Naive thymus-derived CD8-positive, alpha-beta T cell (primary cell): ENCODE measurements at places on chromosomes 1 and 21. TPM values are rescaled to one million over a fixed set of nuclear protein-coding genes. Genes with fewer than 3 reads are reported as not detected.

Gene BMP8B
- total RNA-seq = 0.41 TPM

Gene CTSK
- total RNA-seq = 11.1 TPM

Gene NTNG1
- not detected for total RNA-seq

Gene ENAH
- total RNA-seq = 0.27 TPM

Gene LYPD8
- not detected for total RNA-seq

Gene RPF1
- 52.4 TPM for total RNA-seq

Gene RNF186
- not detected for total RNA-seq

Gene TBX19
- 3.1 TPM for total RNA-seq

Gene CLDN14
- not detected for total RNA-seq

Gene SLAMF7
- total RNA-seq = 6.2 TPM

Gene TNFSF4
- total RNA-seq = 2.3 TPM

Gene FNDC10
- 3.8 TPM for total RNA-seq

Gene B3GALT5
- total RNA-seq = not detected

Gene GPR3
- total RNA-seq = not detected

Gene SPRR2G
- not detected for total RNA-seq

Gene FAM3B
- total RNA-seq = not detected

Gene CELA2B
- total RNA-seq = not detected

Gene PPIAL4G
- total RNA-seq = 3.0 TPM

Gene PLA2G2D
- total RNA-seq = not detected

Gene SLC6A17
- not detected for total RNA-seq

Gene DYRK1A
- 146 TPM for total RNA-seq

Gene LRRN2
- not detected for total RNA-seq

Gene MRTO4
- 38.0 TPM for total RNA-seq

Gene SLC25A44
- 21.4 TPM for total RNA-seq

Gene TP73
- total RNA-seq = not detected

Gene RIMKLA
- total RNA-seq = 0.05 TPM

Gene HMGN1
- total RNA-seq = 263 TPM

Gene NEK2
- 0.16 TPM for total RNA-seq

Gene HAO2
- not detected for total RNA-seq

Gene HSD3B2
- total RNA-seq = not detected

Gene BLACAT1
- total RNA-seq = 0.11 TPM

Gene GLIS1
- total RNA-seq = not detected

Gene PIK3R3
- total RNA-seq = 0.41 TPM

Gene HLX
- 0.33 TPM for total RNA-seq

Gene LIX1L
- 54.6 TPM for total RNA-seq

Gene HCRTR1
- total RNA-seq = not detected

Gene STUM
- total RNA-seq = 0.65 TPM

Gene FCRL1
- total RNA-seq = 13.2 TPM

Gene SPRR3
- not detected for total RNA-seq

Gene C4BPA
- total RNA-seq = not detected

Gene BCL2L15
- 1.3 TPM for total RNA-seq
